ENCODE measurements at places on chromosomes 12 and 14. TPM values are rescaled to one million over a fixed set of nuclear protein-coding genes. Genes with fewer than 3 reads are reported as not detected.

DNA sequence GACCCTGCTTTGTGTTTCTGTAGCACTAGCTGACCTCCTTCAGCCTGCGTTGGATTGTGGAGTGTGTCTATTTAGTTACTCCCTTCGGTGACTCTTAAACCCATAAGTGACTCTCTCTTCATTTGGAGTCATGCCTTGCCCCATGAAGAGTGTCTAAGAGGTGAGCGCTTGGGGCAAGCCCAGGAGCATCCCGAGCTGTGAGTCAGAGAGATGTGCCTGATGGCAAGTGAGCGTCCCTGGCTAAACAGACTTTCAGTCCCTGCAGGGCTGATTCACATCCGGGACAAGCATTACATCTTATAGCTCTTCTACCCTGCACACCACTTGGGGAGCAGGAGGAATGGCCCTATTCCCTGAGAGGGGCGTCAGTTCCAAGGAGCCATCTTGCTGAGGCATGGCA, 24.3 kb upstream of the ATF1 start:
- no peak overlapping the region for H3K27ac ChIP-seq
- DNase-seq = no peak

DNA sequence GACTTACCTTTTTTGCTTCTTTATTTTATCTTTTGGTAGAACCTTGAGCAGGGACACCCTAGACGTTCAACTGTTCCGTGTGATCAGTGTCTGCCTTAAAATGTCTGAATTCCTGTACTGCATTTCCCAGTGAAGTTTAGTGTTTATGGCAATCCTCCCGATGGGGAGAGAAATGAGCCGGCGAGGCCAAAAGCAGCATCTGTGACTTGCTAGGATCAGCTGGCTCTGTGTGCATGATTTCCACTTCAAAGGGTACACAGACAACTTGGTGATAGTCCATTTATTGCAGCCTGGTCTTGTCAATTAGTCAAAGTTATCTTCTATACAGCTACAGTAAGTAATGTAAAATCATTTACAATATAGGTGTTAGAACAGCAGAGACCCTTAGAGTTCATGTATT, 768.5 kb downstream of the DIO2 start:
- H3K36me3 ChIP-seq = no peaks in the 10 kb centered on the region
- no peak for DNase-seq
- H3K4me1 ChIP-seq = no peaks in the 10 kb centered on the region
- H3K4me3 ChIP-seq = no peak overlapping the region

GRCh38 chr14:25929881-25930615, 667.8 kb downstream of the NOVA1 start:
- H3K27ac ChIP-seq = no peak overlapping the region
- H3K36me3 ChIP-seq = no peaks in the 10 kb centered on the region
- H3K27me3 ChIP-seq = no peaks in the 10 kb centered on the region
- no peak overlapping the region for H3K4me3 ChIP-seq
- no peak for DNase-seq
- H3K4me1 ChIP-seq = no peaks in the 10 kb centered on the region

DNA sequence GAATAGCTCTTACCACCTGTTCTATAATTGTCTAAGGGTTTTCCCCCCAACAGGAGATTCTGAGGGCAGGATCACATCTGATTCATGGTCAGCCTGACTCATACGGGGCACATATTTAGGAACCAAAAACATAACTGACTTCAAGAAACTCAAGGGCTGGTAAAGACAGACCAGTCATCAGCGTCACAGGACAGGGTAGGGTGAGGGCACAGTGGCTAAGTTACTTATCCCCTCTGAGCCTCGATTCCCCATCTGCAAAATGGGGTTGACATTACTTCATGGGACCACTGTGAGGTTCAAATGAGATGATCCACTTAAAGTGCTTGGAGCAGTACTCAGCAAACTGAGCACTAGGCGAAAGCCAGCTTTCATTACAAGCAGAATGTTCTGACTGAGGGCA, 606 bp downstream of the CINP start:
- H3K4me1 ChIP-seq = peaks cover 20% of the 10 kb centered on the region
- H3K27me3 ChIP-seq = no peaks in the 10 kb centered on the region
- peak overlapping the region; percentile 90 for H3K27ac ChIP-seq
- no peak overlapping the region for H3K4me3 ChIP-seq
- DNase-seq = no peak
- no peaks in the 10 kb centered on the region for H3K36me3 ChIP-seq

NPFF gene
- total RNA-seq = not detected
